Effector memory CD8-positive, alpha-beta T cell (primary cell): ENCODE measurements at places on chromosomes 7 and 10.

DNA sequence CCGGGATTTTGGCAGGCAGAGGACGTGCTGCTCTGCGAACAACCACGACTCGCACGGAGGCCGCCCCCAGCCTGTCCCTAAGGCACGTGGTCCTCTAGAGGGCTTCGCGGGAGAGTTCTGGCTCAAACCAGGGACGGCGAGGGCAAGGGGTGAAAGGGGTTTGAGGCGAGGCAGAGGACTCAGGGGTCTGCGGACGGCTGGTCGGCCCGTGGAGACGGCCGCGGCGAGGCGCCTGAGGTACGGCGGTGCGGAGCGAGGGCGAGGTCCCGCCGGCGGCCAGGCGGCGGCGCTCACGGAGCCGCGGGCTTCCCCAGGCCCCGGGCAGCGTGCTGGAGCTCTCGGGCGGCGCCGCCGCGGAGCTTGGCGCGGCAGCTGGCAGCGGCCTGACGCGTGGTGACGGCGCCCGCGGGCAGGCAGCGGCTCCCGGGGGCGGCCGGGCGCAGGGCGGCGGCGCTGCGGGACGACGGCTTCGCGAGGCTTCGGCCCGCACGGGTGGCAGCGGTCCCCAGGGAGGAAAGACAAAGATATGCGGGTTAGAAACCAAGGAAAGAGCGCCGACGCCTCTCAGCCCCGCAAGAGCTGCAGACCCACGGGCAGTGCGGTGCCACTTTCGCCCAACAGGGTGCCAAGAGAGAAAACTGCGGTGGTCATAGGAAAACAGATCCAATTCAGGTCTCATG is 44.8 kb downstream of the ZNF800 start:
- DNase-seq: peak; percentile 56

GRCh38 chr7:116630932-116631671 is 40.9 kb upstream of the MET start:
- no peak for DNase-seq

DNA sequence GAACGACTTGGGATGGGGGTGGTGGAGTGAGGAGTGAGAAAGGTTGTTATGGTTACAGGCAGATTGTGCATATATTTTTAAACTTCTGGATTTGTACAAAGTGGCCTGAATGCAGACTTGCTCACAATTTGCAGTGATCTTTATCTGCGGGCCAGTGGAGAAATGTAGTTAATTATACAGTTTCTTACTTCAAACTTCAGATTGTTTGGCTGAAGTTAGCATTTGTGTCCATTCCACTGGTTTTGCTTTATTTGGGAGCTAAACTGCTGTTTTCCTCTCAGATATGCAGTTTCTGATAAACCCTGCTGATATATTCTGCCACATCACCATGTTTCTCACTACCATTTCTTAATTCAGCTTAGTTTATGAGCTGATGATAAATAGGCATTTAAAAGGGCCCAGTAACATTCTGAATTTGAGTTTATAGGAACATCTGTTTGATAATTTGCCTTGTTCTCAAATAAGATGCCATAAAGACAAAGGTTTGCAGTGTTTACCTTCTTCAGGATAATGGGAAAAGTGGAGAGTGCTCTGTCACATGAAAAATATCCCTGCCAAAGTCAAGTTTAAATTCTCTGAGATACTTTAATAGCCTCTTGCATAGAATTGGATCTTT is 170.1 kb downstream of the ST7 start:
- no peak for DNase-seq

DNA sequence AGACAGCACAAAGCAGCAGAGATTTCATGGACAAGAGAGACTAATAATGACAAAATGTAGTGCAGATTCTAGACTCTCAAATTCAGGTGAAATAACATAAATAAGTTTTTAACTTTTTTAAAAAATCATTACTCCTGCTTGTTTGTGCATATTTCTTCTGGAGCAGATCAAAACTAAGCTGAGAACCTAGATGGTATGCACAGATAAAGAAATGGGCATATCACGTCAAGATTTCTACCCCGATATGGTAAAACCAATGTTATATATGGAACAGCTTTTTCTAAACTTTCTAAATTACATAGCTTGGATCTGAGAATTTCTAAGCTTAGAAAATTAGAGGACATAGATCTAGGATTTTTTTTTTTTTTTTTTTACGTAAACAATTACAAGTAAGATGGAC is 18.2 kb downstream of the TWIST1 start:
- no peak for DNase-seq

- DNase-seq: peak; percentile 10
Measured at GRCh38 chr10:12358863-12359564, 9.7 kb downstream of the CAMK1D start.

DNA sequence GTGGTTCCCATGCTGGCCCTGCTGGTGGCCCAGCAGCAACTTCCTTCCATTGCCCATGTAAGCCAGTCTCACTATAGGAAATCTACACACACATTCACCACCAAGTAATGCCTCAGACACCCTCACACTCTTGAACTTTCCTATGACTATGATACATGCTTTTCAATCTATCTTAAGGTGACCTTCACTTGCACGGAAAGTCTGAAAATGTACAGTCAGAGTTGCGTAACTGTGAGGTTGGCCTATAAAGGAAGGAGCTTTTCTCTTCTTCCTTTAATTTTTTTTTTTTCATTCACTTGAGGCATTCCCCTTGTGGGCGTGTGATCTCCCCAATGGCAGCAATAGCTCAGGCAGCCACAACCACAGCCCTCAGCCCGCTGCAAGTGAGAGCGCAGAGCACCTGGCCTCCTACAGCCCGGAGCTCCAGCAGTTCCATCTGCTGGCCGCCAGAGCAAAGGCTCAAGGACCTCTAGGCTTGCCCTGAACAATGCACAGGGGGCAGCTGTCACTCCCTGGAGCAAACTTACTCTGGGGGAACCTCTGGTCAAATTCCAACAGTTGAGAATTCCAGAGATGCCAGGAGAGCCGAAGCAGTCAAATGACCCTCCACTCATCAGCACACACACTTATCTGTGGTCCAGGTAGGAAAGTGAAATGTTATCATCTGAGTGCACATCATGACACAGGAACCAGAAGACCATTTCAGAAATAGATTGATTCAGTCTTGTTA is 123.1 kb upstream of the ADO start:
- DNase-seq: peak; percentile 64

DNA sequence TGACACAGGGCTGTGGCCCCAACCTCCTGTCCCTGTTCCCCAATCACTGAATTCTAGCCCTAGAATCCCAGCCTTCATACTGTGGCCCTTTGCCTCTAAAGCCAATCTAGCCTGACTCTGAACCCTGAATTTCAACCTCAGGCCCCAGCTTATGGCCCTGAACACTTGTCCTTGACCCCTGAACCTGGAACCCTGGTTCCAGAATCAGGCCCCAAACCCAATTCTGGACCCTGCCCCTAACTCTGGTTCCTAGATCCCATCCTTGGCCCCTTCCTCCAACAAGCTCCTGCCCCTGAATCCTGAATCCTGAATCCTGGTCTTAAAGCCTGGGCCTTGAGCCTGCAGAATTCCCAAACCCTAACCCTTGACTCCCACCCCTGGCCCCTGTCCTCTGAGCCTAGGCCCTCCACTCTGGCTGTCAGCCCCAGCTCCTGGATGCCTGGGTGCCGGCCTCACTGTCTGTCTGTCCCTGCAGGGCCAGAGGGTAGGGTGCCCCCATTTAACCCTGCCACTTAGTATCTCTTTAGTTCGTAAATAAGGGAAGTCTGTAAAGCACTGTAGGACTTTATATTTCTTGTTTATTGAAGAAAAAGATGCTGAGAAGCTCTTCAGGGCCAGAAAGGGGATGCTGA is 1.3 kb downstream of the INPP5A start:
- no peak for DNase-seq

- DNase-seq: no peak
Measured at GRCh38 chr7:4958477-4959301, at the start of gene MMD2. Gene MMD2, minus strand, starts transcription at chr7:4959187. Its CDS starts 170 bp downstream, at chr7:4959017.

GRCh38 chr7:116786791-116787443 is 75.5 kb upstream of the CAPZA2 start:
- no peak for DNase-seq

DNA sequence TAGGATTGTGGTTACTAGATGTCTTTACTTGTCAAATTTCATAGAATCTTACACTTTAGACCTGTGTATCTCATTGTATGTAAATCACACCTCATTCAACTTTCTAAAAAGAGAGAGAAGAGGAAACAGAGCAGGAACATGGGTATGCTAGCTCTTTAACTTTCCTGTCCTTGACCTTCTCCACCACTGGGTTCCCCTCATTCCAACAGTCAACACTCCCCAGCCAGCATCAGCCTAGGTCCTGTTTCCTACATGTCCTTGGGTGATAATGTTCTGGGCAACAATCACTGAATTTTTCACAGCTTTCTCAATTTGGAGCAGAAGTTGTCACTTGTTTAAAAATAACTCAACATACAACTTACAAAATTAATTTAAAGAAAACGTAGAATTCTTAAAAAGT is 9.2 kb upstream of the UNC5B start:
- no peak for DNase-seq

DNA sequence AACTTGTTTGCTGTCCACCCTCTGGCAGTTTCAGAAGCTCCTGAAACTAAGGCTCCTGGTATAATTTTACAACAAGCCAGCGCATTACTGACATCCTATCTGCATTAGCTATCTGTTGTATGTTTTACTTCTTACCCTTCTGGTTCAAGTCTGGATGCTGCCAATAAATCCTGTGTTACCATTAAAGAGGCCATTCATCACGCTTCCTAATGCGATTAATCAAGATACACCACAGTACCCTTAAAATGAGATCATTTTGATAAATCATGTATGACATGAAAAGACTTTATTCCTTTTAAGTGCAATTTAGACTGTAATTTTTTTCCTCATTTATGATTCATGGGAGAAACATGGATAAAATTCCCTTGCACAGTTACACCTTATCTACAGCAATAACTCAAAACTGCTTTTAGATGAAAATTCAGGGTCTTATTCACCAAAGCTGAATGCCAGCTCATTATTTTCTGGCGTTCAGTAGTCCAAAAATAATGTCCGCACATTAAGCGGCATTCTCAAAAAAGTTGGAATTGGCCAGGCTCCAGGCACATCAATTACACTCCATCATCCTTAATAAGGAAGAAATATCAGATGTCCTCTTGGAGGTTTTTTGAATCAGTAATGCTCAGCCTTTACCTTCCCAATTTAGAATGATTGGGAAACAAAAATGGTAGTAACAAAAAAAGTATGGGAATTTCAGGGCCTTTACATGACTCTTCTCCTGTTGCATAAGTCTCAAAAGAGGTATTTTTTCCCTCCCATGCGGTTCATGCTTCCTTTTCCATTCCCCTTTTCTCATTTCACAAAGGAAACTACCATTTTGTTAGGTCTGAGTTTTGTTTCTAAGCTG is 878.5 kb downstream of the LRMDA start:
- no peak for DNase-seq

- DNase-seq: no peak
Measured at GRCh38 chr10:77598606-77599005, 39.0 kb downstream of the KCNMA1 start.

GRCh38 chr10:13788711-13789447 is 202.1 kb downstream of the PRPF18 start:
- no peak for DNase-seq

DNA sequence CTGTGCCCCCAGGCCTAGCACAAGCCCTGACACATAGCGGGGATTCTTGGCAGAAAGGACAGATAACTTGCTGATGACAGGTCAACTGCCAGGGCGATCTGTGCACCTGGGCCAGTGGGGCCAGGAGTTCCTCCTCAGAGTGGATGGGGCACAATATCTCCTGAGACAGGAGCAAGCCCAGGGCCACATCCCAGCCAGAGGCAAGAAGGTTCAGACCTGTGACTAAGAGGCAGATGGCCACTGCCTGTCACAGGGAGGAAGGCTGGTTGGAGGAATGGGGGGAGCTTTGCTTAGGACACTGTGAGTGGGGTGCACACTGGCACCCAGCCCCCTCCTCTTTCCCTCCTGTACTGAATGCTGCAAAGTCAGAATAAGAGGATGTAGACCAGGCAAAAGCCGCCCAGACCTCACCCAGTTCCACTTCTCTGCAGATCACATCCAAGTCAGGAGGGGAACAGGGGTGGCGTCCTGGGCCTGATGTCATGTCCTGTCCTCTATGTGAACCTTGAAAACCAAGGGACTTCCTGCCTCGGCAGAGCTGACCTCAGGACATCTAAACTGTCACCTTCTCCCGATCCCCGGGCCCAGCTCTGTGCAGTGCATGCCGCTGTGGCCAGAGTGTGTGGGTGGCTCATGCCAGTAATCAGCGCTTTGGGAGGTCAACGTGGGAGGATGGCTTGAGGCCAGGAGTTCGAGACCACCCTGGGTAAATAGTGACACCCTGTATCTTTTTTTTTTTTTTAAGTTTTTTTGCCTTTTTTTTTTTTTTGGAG is 1.3 kb downstream of the GUSB start:
- DNase-seq: peak; percentile 65

GRCh38 chr7:82678259-82678658 is 234.7 kb upstream of the CACNA2D1 start:
- DNase-seq: no peak

DNA sequence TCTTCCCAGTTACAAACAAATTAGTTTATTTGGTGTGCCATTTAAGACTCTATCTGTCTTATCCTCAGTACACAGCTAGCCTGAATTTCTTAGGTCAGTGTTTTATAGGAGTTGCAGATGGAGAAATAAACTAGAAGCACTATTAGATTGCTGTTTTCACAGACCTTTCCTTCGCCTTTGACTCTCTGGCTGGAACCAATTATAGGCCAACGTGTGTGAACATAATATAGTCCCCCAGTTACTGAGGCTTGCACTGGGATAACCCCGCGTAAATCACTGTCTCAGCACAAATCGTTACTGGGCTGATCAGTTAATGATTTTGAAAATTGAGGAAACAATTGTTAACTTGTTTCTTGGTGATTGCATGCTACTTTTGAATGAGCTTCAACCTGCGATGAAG is 233.4 kb downstream of the GFRA1 start:
- no peak for DNase-seq

DNA sequence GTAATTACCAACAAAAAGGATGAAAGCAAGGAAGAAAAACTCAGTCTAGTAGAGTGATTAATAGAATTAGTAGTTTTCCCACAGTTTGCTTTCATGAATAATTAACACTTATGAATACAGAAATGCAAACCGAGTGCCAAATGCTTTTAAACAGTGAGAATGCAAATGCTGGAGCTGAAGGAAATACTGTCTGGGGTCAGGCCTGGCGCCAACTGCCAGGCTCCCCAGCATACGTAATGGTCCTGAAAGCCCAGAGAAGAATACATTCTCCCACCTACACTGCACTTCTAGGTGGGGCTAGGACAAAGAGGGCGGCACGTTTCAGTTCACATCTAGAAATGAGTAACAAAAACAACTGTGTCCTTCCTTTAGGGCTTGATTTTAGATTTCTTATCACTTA is 30.0 kb downstream of the GLUD1 start:
- DNase-seq: no peak
